Cortex of kidney (tissue), 1 donor: ENCODE measurements at places on chromosomes 13 and 19.
A peak's percentile ranks its signal among the peaks of the same experiment; 100 is the strongest.

GRCh38 chr19:49437231-49437630 is 4.1 kb downstream of the SLC17A7 start:
- no peak for DNase-seq

- DNase-seq, result no peak
Measured at GRCh38 chr13:34143637-34144036, 325.7 kb downstream of the RFC3 start.

DNA sequence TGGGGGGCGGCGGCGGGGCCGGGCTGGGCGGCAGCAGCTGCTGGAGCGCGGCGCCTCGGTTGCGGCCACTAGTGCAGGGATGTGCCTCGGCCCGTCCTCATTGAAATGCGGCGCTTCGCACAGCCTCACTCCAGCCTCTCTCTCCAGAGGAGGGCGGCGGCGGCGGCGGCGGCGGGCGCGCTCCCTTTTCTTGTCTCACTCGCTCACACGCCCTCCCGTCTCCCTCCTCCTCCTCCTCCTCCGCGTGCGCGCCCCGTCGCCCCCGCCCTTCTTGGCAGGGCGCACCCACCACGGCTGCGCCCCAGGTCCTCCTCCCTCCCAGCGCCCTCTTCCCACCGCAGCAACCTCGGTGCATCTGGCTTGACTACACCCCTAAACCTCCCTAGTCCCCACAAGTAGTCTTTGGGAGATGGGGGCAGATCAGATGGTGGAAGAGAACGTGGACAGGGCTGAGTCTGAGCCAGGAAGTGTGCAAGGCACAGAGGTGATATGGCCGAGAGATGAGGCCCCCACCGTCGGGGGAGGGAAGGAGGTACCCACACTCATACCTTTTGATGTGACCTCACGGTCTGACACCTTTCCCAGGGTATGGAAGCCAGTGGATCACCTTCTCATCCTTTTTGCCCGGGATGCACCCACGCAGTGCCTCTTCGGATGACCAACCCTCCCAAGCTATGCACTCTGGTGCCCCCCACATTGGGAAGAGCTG is at the start of gene DCLK1:
TSS of gene DCLK1 (minus strand) at position 161 of the 709 bp plus-strand sequence.
- DNase-seq, result no peak

DNA sequence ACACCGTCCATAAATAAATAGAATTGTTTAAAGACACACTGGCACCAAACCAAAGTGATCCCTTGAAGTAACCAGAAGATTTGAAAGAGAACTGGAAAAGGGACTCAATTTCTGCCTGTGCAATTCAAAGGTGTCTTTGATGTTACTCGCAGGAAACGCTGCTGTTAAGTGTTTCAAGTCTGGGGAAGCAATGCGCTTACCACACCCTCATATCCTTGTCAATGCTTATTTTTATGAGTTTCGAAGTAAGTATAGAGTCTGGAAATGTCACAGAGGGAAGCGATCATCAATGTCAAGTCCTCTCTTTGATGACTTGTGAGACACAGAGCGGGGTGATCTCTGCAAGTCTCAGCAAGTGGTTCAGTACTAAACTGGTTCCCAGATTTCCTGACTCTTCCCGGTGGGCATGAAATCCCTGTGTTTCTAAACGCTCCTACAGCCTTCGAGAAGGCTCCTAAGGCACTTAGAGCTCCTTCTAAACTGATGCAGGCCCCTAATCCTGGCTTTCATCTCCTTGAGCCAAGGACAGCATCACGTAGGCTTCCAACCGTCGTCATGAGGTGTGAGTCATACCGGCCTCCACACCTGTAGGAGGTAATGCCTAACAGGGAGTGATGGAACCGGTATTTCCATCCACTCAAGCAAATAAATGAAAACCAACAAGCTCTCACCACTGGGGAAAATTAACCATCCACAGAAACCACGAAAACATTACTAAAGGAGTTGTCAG is 22.8 kb downstream of the SYDE1 start:
- DNase-seq, result no peak

DNA sequence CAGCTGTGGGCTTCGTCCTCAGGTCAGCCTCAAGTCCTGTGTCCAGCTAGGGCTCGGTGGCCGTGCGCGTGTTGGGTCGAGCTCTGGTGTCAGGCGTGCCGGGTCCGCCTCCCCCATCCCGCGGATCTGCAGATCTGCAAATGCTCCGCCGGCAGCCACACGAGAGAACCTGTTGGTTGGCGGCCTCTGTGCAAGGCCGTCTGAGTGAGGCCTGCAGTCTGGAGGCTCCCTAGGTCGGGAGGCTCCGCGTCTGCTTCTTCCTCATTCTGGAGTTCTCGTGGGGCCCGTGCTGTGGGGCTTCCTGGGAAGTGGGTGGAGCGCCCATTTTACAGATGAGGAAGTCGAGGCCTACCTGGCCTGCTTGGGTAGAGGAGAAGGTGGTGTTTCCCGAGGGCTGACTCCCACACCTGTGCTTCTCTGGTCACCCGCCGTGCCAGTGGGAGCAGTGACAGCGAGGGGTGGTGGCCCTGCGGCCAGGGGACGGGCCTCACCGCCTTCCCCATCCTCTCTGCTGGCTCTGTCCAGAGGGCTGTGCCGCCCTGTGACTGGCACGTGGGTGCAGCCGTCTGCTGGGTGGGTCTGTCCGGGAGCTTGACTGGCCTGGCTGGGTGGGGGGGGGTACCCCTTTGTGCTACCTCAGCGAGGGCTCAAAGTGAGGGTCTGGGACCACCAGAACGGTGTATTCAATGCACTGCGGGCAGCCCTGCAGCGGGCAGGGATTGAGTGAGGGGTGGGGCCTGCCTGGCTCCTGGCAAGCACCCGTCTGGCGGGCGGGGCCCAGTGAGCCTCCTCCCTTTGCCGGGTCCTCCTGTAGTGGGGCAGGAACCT is 3.3 kb downstream of the CSNK1G2 start:
- DNase-seq, result no peak

GRCh38 chr19:17762505-17763229 is 11.4 kb downstream of the FCHO1 start:
- no peak for DNase-seq

- DNase-seq, result no peak
Measured at GRCh38 chr13:57345526-57345925, 178.5 kb downstream of the PRR20E start.

- DNase-seq, result peak; percentile 19
Measured at GRCh38 chr13:21034603-21035191, 26.7 kb downstream of the LATS2 start.

DNA sequence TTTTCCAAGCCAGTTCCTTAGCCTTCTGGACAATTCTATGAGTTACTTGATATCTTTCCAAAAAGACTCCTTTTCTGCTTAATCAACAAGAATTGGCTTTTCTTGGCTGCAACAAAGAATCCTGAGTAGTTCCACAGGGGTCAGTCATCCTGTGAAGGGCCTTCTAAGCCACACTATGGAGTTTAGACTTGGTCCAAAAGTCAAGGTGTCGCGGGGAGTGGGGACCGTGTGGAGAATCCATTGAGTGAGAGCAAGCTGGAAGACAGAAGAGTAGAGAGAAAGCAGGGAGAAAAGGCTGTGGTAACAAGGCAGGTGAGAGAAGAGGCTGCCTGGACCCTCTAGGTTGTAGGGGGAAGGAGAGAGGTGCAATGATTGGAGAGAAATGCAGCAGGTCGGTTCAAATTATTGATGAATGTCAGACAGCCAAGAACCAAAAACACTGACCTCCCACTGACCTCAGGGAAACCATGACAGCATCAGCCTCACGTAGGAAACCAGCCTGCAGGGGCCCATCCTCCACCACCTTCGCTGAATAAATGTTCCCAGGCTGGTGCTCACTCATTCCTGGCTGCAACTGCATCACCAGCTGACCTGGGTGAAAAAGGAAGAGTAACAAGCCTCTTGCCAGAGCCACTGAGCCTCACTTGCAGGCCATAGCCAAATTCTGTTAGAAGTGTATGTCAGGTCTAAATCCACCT is 7.1 kb upstream of the IFT88 start:
- DNase-seq, result no peak

GRCh38 chr13:57992416-57992815 is 360.9 kb downstream of the PCDH17 start:
- DNase-seq, result no peak

GRCh38 chr13:66359910-66360552 is 870.1 kb downstream of the PCDH9 start:
- no peak for DNase-seq

- no peak for DNase-seq
Measured at GRCh38 chr13:23268441-23268840, 87.7 kb downstream of the SGCG start.

- DNase-seq, result no peak
Measured at GRCh38 chr19:11848594-11849469, at the start of gene ZNF439. TSS of gene ZNF439 (plus strand) at chr19:11848726. CDS start at chr19:11848868, 142 bp downstream.

GRCh38 chr13:70424428-70424827 is 316.2 kb upstream of the KLHL1 start:
- DNase-seq, result no peak

DNA sequence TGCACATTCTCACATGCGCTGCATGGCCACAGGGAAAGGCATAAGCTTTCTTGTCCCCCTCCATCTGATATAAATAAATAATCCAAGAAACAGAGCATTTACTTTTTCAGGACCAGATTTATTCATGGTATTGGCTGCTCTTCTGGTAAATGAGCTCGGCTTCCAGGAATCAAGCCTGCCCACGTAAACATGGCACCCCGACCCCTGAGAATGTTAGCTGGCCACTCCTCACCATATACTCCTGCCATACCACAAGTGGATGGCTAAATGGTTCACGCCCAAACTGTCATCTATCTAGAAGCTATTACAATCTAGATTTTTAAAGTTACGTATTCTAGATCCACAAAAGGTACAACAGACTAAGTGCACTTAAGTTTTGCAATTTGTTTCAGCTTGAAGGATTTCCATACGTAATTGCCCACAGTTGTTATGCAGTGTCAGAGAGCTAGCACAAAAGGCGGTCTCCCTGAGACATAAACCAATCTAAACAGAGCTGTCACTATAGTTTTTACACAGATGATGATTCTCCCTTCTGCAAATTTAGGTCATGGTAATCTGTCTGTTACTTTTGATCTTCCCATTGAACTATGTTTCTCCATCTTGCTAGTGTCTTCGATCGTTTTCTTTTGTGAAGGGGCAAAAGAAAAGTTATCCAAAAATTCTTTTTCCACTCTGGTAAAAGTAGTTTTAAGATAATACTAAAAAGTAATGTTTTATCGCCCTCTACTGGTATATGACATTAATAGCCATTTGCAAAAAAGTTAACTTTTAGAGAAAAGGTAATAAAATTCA is 16.2 kb upstream of the FOXO1 start:
- no peak for DNase-seq

DNA sequence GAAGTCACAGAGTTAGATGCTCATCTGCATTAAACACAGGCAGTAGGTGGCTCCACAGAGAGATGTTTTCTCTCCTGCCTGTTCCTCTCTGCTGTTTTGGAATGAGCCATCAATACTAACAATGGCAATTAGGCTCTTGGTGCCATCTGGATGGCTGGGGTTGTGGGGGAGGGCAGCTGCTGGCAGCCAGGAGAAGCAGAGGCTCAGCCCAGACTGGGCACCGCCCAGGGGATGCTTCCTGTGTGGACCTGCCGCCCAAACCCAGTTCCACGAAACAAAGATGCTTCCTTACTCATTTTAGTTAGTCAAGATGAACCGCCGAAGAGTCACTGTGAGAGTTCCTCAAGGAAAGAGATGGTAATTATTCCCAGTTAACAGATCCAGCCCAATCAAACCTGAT is 50.8 kb upstream of the PCDH8 start:
- no peak for DNase-seq
